ENCODE measurements at places on chromosomes 6 and 20. TPM values are rescaled to one million over a fixed set of nuclear protein-coding genes. Genes with fewer than 3 reads are reported as not detected.
A peak's percentile ranks its signal among the peaks of the same experiment; 100 is the strongest.

- H3K4me1 ChIP-seq = no peaks in the 10 kb centered on the region
- peaks cover 12% of the 10 kb centered on the region for H3K27me3 ChIP-seq
- no peak for DNase-seq
- H3K4me3 ChIP-seq = no peak overlapping the region
- H3K36me3 ChIP-seq = no peaks in the 10 kb centered on the region
Observed at GRCh38 chr20:56989516-56989915, 276.9 kb downstream of the BMP7 start.

- H3K36me3 ChIP-seq = no peaks in the 10 kb centered on the region
- H3K27me3 ChIP-seq = no peaks in the 10 kb centered on the region
- H3K4me1 ChIP-seq = peaks cover 59% of the 10 kb centered on the region
- H3K4me3 ChIP-seq = no peak overlapping the region
- peak overlapping the region; percentile 64 for H3K27ac ChIP-seq
Observed at GRCh38 chr6:53175027-53175426, 26.4 kb upstream of the GCM1 start.

- no peak overlapping the region for H3K4me3 ChIP-seq
- no peaks in the 10 kb centered on the region for H3K27me3 ChIP-seq
- DNase-seq = no peak
- H3K27ac ChIP-seq = peak overlapping the region; percentile 16
Observed at GRCh38 chr6:14502551-14502950, 385.0 kb downstream of the CD83 start.

- no peak for DNase-seq
- H3K4me1 ChIP-seq = no peaks in the 10 kb centered on the region
- no peaks in the 10 kb centered on the region for H3K27me3 ChIP-seq
- H3K27ac ChIP-seq = no peak overlapping the region
- H3K36me3 ChIP-seq = no peaks in the 10 kb centered on the region
Observed at GRCh38 chr6:582370-582769, 74.5 kb downstream of the HUS1B start.

DNA sequence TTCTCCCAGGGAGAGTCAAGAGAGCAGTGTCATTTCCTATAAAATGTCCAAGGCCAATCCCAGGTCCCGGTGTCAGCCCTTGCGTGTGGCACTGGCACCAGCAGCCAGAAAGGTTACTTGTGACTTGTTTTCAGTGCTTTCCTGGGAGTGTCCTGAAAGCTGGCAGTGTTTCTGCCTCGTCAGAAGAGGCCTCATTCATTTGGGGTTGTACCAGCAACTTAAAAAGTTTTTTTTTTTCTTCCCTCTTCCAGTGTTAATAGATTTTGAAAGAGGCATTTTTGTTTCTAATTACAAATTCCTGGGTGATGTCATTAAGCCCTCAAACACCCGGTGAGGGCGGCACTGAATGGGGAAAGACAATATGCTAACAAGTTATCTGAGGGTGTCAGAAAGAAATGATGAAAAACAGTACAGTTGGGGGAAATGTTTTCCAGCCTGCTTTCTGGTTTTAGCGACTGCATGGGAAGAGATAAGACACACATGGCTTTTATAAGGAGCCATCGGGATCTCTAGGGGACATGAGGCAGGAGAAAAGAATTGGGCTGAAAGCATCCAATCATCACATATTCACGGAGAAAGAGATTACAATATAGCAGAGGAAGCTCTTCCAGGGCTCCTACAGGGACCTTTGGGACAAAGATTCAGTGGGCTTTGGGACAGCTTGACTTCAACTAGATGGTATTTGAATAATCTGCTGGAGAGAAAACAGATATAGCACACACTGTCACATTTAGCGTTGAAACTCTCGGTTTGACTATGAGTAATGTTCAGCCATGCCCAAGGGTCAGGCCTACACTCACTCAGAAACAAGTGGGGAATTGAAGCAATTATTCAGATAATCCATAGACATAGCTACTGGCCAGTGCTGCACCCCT, 153.0 kb downstream of the BCAS1 start:
- peaks cover 42% of the 10 kb centered on the region for H3K4me1 ChIP-seq
- peak overlapping the region; percentile 38 for H3K27ac ChIP-seq
- no peak for DNase-seq
- H3K4me3 ChIP-seq = no peak overlapping the region
- no peaks in the 10 kb centered on the region for H3K36me3 ChIP-seq
- no peaks in the 10 kb centered on the region for H3K27me3 ChIP-seq

Gene RAET1E
- not detected for polyA plus RNA-seq

DNA sequence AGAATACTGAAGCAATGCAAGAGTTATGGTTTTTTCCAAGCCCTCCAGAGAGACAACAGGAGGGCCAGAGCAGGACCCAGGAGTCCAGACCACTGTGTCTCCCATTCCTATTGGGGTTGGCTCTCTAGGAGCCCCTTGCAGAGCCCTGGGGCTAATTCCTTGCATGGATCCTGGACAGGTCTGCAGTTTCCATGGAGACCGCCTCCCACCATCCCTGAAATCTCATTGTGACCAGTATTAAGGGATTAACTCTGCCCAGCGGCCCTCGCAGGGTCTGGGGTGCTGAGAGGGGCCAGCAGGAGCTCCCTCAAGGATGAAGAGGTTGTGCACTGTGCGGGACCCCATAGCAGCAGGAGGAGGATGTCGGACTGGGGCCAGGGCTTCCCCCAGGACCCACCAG, 34.8 kb downstream of the HNF4A start:
- no peaks in the 10 kb centered on the region for H3K36me3 ChIP-seq
- peaks cover 11% of the 10 kb centered on the region for H3K4me1 ChIP-seq
- peaks cover 52% of the 10 kb centered on the region for H3K27me3 ChIP-seq
- DNase-seq = no peak
- no peak overlapping the region for H3K4me3 ChIP-seq

Gene SRSF12
- 0.92 TPM for polyA plus RNA-seq

DNA sequence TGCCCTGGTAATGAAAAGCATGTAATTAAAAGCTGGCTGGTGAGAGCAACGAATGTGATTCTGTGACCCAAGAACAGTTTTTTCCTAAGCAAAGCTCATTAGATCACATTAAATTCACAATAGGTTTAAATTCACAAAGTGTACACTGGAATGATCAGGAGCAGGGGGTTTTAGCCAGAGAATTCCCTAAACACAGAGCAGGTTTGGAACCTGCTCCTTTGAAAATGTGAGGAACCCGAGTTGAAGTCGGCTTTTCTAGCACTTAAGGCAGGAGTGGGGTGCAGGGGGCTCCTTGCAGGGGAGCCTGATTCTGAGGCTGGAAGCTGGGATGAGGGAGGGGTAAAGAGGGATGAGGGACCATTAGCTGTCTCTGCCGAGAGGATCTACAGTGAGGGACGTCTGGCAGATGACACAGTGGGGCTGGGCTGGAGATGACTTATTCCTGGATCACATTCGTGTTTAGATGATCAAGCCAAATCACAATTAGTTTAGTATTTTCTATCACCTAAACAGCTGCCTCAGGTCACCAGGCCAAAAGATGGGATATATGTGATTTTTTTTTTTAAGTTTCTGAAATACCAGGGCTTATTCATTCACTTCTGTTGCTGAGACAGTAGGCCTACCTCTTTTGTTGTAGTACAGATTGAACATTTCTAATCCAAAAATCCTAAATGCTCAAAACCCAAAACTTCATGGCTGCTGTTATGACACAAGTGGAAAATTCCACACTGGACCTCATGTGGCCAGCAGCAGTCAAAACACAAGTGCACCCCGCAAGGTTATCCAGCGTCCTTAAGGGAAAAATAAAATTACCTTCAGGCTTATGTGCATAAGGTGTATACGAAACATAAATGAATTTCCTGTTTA, 93.1 kb upstream of the HIVEP1 start:
- no peaks in the 10 kb centered on the region for H3K4me1 ChIP-seq
- H3K36me3 ChIP-seq = no peaks in the 10 kb centered on the region
- H3K4me3 ChIP-seq = no peak overlapping the region
- H3K27me3 ChIP-seq = no peaks in the 10 kb centered on the region
- no peak overlapping the region for H3K27ac ChIP-seq
- no peak for DNase-seq

Gene TBX18
- polyA plus RNA-seq = not detected

DNA sequence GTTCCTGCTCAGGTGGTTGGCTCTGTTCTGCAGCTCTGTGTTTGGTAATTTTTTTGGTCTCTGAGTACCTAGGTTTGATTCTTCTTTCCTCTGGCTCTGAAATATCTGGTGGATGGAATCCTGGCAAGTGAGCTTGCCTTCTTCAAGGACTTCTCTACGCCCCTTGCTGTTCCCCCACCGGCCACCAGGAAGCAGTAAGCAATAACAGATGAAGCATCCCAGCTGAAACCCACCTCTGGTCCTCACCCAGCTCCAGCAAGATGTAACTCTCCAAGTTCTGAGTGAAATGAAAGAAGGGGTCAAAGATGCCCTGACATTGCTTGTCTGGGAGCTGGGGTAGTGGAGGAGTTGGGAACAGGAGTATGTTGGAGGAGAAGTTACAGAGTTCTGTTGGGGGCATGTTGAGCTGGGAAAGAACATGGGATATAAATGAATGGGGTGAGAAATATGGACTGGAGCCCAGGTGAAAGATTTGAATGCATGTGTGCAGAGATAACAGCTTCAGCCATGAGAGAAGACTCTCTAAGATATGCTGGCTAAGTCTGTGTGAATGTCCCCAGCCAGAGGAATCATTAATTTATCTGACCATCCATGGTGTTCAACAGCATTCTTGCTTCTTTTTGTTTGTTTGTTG, 51.3 kb upstream of the GLP1R start:
- H3K27ac ChIP-seq = no peak overlapping the region
- H3K27me3 ChIP-seq = peaks cover 36% of the 10 kb centered on the region
- peak; percentile 11 for DNase-seq
- H3K4me1 ChIP-seq = no peaks in the 10 kb centered on the region
- no peak overlapping the region for H3K4me3 ChIP-seq

- no peaks in the 10 kb centered on the region for H3K4me1 ChIP-seq
- H3K36me3 ChIP-seq = no peaks in the 10 kb centered on the region
- DNase-seq = no peak
- H3K27ac ChIP-seq = no peak overlapping the region
Observed at GRCh38 chr6:147922799-147923198, 414.3 kb downstream of the SAMD5 start.

Gene SIRPA
- not detected for polyA plus RNA-seq

DNA sequence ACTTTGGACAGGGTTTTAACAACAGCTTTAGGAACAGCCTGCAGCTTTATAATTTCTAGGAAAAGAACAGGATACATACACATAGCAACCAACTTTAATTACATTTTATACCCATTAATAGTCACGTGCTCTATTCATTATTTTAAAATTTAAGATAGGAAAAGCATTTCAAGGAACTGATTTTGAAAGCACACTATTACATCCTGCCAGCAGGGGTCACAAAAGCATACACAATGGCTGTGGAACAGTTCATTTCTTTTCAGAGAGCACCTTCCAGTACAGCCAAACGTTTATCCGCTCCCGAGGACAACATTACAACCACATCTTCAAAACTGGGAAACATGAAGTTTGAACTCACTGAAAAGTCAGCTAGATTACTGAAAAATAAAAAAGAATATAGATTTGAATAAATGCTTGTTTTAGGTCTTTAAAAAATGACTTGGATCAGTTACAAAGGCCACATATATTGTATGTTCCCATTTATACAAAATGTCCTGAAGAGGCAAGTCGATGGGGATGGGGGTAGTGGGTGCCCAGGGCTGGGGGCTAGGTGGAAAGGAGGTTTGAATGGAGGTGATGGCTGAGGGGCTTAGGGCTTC, 104.6 kb upstream of the EXOC2 start:
- H3K36me3 ChIP-seq = no peaks in the 10 kb centered on the region
- peaks cover 28% of the 10 kb centered on the region for H3K27me3 ChIP-seq
- peak; percentile 35 for DNase-seq
- peaks cover 34% of the 10 kb centered on the region for H3K4me1 ChIP-seq
- no peak overlapping the region for H3K27ac ChIP-seq

Gene SEL1L2
- polyA plus RNA-seq = not detected

Gene GRM1
- not detected for polyA plus RNA-seq

Gene PGBD1
- polyA plus RNA-seq = 0.49 TPM

DNA sequence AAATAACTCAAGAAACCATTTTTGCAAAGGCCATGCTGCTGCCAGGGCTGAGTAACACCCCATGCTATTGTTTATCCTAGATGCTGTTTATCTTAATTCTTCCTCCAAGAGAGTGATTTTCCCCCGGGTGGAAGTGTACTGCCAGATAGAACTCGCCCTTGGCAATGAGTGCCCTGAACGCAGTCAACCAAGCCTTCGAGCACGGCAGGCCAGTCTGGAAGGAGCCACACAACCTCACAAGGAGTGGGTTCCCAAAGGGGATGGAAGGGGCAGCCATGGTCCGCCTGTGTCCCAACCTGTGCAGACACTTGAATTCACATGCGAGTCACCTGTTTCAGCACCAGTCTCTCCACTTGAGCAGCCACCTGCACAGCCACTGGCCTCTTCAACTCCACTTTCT, 31.9 kb downstream of the PNPLA1 start:
- no peaks in the 10 kb centered on the region for H3K36me3 ChIP-seq
- H3K4me1 ChIP-seq = peaks cover 9% of the 10 kb centered on the region
- no peak overlapping the region for H3K27ac ChIP-seq

Gene SEMG1
- not detected for polyA plus RNA-seq

DNA sequence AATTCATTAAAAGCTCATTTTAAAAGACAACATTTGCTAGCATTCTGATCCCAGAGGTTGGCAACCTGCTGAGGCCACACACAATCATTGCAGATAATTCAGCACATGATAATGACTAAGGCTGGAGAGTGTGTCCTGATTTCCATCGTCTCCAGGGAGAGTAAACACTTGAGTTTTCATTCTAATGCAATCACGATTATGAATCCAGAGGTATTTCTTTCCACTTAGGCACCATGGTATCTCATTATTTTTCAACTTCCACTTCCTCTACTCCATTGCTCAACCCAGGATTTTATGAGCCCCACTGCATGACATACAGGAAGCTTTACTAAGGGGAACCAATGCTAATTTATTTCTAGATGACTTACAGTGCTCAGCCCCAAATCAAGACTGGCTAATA, 273.8 kb upstream of the AGPAT4 start:
- no peaks in the 10 kb centered on the region for H3K4me1 ChIP-seq
- peaks cover 4% of the 10 kb centered on the region for H3K36me3 ChIP-seq
- H3K4me3 ChIP-seq = no peak overlapping the region
- H3K27ac ChIP-seq = no peak overlapping the region
- DNase-seq = no peak

Gene ATAT1
- 1.4 TPM for polyA plus RNA-seq

DNA sequence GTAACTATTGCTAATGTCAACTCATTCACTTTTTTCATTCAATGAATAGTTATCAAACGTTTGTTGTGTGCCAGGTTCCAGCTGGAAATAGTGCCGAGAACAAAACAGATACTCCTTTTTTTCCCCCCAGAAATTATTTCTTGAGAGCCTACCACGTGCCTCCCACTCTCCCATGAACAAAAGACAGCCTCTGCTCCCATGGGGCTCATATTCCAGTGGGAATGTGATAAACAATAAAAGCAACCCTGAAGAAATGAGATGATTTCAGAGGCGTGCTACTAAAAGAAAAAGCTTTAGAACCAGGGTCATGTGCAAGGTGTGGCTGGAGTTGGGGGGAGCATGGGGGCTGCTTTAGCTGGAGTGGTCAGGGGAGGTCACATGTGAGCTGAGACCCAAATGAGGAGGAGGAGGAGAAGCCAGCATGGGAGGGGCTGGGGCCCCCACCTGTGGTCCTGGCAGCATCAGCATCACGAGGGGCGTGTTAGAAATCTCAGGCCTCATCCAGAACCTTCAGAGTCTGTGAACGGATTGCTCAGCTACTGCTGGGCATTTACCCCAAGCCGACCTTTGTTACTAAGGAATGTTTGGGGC, 157.4 kb downstream of the EYA2 start:
- H3K27me3 ChIP-seq = peaks cover 24% of the 10 kb centered on the region
- H3K4me1 ChIP-seq = no peaks in the 10 kb centered on the region
- DNase-seq = no peak
